AML-193 (cell line): ENCODE measurements at places on chromosomes 2 and 18.

DNA sequence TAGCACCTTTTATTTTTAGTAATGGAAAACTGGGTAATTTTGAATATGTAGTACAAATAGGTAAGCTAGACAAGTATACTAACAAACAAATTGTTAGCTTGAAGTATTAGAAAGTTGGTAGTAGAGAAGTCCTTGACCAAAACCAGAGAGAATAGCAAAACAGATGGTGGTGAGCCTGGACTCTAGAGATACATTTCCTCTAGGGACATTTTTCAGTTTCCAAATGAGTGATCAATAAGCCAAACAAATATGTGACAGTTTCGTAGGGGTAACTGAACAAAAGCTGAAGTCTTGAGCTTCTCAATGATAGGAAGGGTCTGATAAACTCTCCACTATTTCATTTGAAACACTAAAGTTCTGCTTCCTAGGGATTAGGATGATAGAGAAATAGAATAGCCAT is 692.0 kb upstream of the FAM98A start:
- no peak for DNase-seq

GRCh38 chr2:178455947-178456346 is 4.8 kb downstream of the PJVK start:
- DNase-seq, result no peak

DNA sequence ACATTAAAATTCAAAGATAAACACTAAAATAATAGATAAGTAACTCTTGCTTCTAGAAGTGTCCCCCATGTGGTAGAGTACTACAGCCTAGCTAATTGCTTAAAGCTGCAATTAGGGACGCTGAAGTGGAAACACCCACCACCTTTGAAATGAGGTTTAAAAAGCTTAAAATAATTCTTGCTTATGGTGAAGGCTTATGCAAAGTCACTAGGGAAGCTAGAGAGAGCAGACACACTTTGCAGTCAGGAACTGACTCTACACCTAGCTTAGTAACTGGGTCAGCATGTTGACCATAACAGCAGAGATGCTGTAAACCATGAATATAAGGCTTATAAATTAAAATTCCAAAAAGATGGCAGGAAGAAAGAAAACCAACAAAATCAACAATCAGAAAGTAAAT is 65.4 kb upstream of the DSG1 start:
- no peak for DNase-seq

GRCh38 chr2:224944707-224945547 is 97.3 kb downstream of the DOCK10 start:
- peak; percentile 41 for DNase-seq

DNA sequence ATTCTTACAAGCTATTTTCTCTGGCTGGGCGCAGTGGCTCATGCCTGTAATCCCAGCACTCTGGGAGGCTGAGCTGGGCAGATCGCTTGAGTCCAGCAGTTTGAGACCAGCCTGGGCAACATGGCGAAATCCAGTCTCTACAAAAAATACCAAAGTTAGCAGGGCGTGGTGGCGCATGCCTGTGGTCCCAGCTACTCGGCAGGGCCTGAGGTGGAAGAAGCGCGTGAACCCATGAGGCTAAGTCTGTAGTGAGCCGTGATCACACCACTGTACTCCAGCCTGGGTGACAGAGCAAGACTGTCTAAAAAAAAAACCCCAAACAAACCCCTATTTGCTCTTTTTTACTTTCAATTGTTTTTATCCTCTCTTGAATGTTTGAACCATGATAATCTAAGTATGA is 37.0 kb downstream of the PPP4R1 start:
- DNase-seq, result no peak

DNA sequence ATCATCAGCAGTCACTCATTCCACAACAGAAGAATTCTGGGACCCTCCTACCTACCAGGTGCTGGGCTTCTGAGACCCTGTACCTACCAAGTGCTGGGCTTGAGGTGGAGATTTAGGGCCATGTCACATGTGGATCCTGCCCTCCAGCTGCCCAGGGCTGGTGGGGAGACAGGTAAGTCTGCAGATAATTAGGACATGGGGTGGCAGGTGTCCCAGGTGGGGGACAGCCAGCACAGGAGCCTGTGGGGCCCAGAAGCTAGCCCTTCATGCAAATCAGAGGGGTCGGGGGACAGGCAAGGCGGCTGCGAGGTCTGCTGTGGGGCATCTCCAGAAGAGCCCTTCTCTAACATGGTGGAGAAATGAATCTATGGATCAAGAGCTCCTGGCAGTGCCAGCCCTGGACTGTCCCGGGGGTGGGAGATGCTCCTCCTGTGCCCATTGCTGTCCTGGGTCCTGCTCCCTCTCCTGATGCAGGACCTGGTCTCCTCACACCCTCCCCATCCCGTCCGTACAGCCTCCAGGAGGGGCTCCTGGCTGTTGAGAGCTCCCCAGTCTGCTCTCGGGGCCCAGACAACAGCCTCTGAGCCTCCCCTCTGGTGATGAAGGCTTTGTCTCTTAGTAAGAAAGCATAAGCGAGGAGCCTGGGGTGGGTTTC is 106.3 kb upstream of the GLI2 start:
- DNase-seq, result no peak
